ENCODE measurements at places on chromosomes 16 and 17.

GRCh38 chr17:79184219-79184618 is 109.6 kb downstream of the ENGASE start:
- DNase-seq: no peak

- no peak for DNase-seq
These were observed 33.0 kb upstream of the TOM1L1 start for GRCh38 chr17:54867634-54868033.

GRCh38 chr17:4658478-4659305 is 17.2 kb upstream of the ALOX15 start:
- no peak for DNase-seq

GRCh38 chr17:45172541-45173286 is 11.0 kb downstream of the HEXIM2 start:
- peak; percentile 84 for DNase-seq

DNA sequence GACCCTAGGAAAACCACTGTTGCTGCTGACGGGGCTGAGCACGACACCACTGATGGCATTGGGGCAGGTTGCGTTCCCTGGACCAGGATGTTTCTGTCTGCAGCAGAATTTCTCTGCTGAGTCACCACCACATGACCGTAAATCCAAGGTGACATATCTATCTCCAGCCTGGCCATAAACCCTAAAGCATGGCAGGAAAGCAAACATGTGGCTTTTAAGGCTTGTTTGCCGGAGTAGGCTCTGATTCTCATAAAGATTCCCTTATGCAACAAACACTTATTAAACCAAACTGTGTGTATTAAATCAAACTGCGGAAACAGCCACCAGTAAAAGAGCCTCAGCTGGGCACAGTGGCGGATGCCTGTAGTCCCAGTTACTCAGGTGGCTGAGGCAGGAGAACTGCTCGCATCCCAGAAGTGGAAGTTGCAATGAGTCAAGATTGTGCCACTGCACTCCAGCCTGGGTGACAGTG is 17.3 kb downstream of the MPHOSPH6 start:
- no peak for DNase-seq

DNA sequence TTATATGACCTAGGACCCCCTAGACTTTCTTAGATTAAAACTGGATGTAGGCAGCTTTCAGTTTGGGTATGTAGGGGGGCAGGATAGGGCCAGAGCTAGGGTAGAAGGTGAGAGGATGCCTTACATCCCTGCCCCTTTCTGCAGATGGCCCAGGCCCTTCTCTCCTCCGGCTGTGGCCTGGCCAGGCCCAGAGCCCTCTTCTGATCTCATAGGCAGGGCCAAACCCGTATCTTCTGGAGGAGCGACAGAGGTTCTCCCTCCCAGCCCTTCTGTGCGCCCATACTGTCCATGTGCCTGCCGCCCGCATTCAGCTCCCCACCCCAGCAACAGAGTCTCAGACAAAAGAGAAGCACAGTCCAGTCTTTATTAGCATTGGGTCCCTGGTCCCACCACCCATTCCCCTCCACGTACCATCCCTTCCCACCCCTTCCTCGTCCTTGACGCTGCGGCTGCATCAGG is 2.0 kb upstream of the TSPOAP1 start:
- no peak for DNase-seq

GRCh38 chr17:76159157-76159556 is 18.1 kb upstream of the FOXJ1 start:
- no peak for DNase-seq

- DNase-seq: no peak
These were observed 5.8 kb downstream of the ZNF18 start for GRCh38 chr17:11991461-11991860.

GRCh38 chr16:89455178-89455577 is 35.2 kb downstream of the ANKRD11 start:
- DNase-seq: no peak

DNA sequence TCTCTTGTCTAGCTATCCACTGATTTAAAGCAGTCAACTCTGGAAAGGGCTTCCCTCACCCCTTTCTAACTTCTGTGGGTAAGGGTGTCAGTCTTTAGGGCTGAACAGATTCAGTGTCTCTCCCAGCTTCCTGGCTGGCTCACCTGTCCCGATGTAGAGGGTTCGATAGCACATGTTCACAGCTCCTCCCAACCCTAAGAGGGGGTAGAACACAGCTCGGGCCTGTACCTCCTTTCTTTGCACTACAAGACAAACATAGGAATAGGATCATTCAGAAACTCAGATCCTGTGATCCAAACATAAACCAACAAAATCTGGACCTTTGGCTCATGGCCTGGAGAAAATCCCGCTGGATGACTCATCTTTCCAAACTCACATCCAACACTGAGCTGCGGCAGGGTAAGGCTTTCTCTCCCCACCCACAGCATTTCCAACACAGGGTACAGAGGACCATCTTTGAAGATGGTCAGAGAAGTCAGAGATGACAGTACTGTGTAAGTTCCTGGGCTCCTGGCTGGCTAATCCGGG is 5.8 kb upstream of the DHRS13 start:
- no peak for DNase-seq

DNA sequence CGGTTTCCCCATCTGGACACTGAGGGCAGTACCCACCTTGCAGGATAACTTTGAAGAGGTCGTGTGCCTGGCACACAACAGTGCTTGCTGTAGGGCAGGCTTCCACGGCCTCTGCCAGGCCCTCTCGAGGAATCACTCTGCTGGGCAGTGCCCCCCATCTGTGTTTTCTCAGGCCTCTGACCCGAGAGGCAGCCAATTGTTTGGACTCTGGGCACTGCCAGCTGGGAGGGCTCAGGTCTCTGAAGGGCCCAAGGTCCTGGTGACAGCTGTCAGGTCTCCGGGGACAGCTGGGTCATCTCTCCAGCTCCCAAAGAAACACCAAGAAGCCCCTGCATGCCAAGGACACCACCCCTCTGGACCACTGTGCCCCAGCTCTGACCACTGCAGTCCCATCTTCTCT is 1.0 kb upstream of the RAB26 start:
- DNase-seq: no peak

- DNase-seq: no peak
These were observed 211.5 kb upstream of the AXIN2 start for GRCh38 chr17:65772989-65773388.

GRCh38 chr16:78515421-78515820 is 416.0 kb downstream of the WWOX start:
- DNase-seq: no peak

- DNase-seq: no peak
These were observed 21.5 kb upstream of the CA4 start for GRCh38 chr17:60128171-60128859.

- DNase-seq: peak; percentile 52
These were observed 37.2 kb upstream of the RGS9 start for GRCh38 chr17:65099941-65100315.

GRCh38 chr16:1495211-1495888 is 2.2 kb downstream of the TELO2 start:
- no peak for DNase-seq

GRCh38 chr16:66503030-66503429 is 46.9 kb downstream of the TK2 start:
- DNase-seq: peak; percentile 58
